Stimulated activated naive B cell treated with anti-CD40 and anti-IgM and Interleukin-4, amounts not matched to agents 10 μg/mL and 1 μg/mL and 100 μg/mL, for 72 hours (primary cell): ENCODE measurements at places on chromosomes 1 and 21.

DNA sequence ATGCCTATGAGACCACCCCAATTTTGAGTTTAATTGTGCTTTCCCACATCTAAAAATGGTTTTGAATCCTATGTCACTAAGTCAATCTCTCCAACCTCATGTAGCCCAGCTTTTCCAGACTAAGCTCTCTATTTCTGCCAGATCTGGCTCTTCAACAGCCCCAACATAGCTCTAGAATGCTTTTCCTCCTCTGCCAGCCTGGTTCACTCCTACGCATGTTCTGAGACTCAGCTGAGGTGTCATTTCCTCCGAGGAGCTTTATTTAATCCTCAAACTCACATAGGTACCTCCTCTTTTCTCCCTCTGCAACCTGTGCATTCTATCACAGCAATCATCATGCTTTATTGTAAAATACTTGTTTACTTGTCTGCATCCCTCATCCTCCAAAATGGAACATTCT lies 517.8 kb upstream of the BEND5 start:
- no peak overlapping the region for H3K4me3 ChIP-seq
- H3K27ac ChIP-seq, result no peak overlapping the region
- H3K4me1 ChIP-seq, result no peaks in the 10 kb centered on the region
- DNase-seq, result no peak
- no peaks in the 10 kb centered on the region for H3K27me3 ChIP-seq

GRCh38 chr1:74508449-74508848 lies 4.0 kb downstream of the LRRC53 start:
- H3K4me1 ChIP-seq, result no peaks in the 10 kb centered on the region
- no peak overlapping the region for H3K4me3 ChIP-seq
- no peak overlapping the region for H3K27ac ChIP-seq
- H3K36me3 ChIP-seq, result no peaks in the 10 kb centered on the region

DNA sequence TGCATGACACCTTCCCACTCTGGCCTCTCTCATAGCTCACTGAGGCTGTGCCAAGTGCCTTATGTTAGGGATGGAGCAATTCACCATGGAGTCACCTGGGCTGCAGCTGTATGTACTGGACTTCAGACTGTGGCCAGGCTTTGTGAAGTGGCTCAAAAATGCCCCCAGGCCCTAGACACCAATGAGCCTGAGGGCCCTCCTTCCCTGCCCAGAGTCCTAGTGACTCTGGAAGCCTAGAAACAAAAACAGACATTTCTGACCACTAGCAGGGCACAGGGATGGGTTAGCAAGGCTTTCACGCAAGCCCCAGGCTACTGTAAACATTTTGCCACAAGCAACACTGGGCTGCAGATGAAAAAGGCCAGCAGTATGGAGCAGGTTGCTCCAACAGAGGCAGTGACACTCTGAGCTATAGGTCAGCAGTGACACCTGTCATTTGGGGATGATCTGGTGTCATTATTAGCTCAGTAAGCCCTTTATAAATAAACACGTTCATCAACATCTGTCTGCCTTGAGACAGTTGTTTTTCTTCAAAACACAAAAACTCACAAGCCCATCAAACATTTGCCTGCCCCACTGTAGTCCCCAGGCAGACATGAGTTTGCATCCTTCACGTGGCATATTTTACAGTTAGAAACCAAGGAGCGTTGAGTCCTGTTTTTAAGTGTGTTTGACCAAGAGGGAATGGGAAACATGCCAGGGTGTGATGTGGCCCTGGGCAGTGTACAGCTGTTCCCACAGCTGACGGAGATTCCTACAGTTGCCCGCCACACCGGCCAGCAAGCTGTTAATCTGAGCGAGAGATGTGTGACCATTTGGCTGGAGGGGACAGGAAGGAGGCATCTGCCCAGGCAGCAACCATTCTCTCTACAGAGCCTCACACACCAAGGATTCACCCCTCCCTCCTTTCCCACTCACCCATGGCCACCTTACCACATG lies 66.8 kb downstream of the KCNN3 start:
- H3K4me1 ChIP-seq, result peaks cover 20% of the 10 kb centered on the region
- no peak overlapping the region for H3K27ac ChIP-seq
- H3K36me3 ChIP-seq, result peaks cover 4% of the 10 kb centered on the region
- H3K4me3 ChIP-seq, result no peak overlapping the region

GRCh38 chr1:76835203-76835602 lies 32.1 kb upstream of the ST6GALNAC5 start:
- H3K4me1 ChIP-seq, result no peaks in the 10 kb centered on the region
- no peaks in the 10 kb centered on the region for H3K27me3 ChIP-seq
- no peak overlapping the region for H3K4me3 ChIP-seq
- no peak overlapping the region for H3K27ac ChIP-seq

- peaks cover 13% of the 10 kb centered on the region for H3K4me1 ChIP-seq
- peaks cover 5% of the 10 kb centered on the region for H3K36me3 ChIP-seq
- no peaks in the 10 kb centered on the region for H3K27me3 ChIP-seq
- H3K27ac ChIP-seq, result peak overlapping the region; percentile 93
- no peak for DNase-seq
- peak overlapping the region; percentile 63 for H3K4me3 ChIP-seq
Measured at GRCh38 chr1:179129702-179130473, 48.0 kb downstream of the TOR3A start.

DNA sequence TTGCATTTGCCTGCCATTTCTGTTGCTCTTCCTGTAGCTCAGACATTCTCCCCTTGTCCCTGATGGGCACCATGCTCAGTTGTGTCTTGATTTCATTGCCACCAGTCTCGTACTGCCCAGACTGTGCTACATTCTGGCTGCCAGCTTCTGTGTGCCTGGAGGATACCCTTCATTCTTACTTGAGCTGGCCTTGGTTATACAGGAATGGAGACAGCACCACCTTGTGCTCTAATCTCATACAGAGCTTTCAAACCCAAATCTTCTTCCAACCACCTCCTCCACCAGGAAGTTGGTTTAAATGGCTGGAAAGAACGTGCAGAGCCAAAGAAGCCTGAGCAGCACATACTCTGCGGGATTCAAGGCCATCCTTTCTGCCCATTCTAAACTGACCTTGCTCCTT lies 165.3 kb downstream of the SLC35F3 start:
- H3K27me3 ChIP-seq, result peaks cover 24% of the 10 kb centered on the region
- no peak overlapping the region for H3K4me3 ChIP-seq
- H3K4me1 ChIP-seq, result no peaks in the 10 kb centered on the region
- no peak for DNase-seq
- H3K36me3 ChIP-seq, result no peaks in the 10 kb centered on the region

- H3K36me3 ChIP-seq, result peaks cover 2% of the 10 kb centered on the region
- H3K4me3 ChIP-seq, result no peak overlapping the region
- no peak for DNase-seq
- H3K27ac ChIP-seq, result no peak overlapping the region
- peaks cover 20% of the 10 kb centered on the region for H3K4me1 ChIP-seq
Measured at GRCh38 chr1:40627987-40628902, 37.2 kb downstream of the RIMS3 start.

DNA sequence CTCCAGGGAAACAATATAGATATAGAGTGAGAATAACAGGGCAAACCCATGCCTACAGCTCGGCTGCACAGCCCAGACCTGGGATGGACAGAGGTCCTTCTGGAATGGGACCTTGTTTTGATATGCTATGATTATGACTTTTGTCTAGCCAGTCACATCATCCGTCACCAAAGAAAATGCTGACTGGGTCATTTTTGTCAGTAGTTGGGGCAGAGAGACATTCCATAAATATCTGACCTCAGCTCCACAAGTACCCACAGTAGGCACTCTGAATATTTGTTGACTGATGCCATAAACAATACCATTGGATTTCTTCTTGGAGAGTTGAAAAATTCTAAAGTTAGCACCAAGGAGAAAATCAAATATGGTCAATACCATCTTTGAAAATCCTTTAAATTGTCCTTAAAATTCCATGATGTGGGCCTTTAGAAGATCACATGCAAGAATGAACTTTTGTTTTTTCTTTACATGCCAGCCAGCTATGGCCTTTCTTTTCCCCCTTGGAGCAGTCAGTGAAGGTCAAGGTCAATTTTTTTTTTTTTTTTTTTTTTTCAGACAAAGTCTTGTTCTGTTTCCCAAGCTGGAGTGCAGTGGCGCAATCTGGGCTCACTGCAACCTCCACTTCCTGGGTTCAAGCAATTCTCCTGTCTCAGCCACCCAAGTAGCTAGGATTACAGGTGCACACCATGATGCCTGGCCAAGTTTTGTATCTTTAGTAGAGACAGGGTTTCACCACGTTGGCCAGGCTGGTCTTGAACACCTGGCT lies 7.3 kb downstream of the TMCO4 start:
- no peak overlapping the region for H3K4me3 ChIP-seq
- H3K36me3 ChIP-seq, result peaks cover 36% of the 10 kb centered on the region
- no peaks in the 10 kb centered on the region for H3K27me3 ChIP-seq
- no peak for DNase-seq

GRCh38 chr1:231861541-231862481 lies 235.2 kb downstream of the DISC1 start:
- no peak overlapping the region for H3K27ac ChIP-seq
- H3K27me3 ChIP-seq, result no peaks in the 10 kb centered on the region
- no peak for DNase-seq
- H3K4me1 ChIP-seq, result peaks cover 3% of the 10 kb centered on the region

DNA sequence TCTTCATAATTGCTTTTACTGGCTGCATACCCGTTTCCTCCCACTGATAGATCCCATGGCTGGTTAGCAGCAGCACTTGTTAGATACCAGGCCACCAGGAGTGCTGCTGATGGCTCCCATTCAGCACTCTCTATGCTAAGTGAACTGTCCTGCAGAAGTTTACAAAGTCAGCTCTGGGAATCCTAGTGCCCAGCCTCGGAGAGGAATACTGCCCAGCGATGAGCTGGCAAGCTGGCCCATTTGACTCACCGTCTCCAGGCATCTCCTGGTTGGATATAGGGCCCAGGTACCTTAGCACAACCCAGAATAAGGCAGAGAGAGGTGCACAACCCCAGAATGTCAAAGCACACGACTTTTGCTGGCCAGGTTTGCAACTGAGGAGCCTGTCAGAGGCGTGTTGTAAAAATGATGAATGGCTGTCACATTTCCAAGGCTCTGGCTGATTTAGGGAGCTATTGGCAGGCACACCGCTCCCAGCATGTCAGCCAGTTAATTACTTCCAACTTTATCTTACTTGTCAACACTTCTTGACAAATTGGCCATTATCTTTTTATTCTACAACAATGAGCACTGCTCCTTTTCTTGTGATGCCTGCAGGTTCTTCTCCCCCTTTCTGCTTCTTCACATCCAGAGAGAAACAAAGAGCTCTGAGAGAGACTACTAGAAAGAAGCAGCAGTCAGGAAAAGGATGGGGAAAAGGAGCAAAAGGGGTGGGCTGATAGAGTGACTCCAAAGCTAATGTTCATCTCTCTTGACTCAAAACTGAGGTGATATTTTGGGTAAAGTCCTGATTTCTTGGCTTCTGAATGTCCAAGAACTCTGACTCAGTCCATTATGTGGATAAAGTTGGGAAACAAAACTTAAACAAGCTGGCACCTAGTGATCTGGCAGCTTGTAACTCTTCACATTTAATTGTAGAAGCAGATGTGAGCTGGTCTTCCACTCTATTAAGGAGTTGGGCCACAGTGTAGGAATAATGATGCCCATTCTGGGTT lies 10.8 kb upstream of the ANGPTL7 start:
- no peak for DNase-seq
- H3K4me3 ChIP-seq, result no peak overlapping the region
- no peak overlapping the region for H3K27ac ChIP-seq
- H3K36me3 ChIP-seq, result peaks cover 40% of the 10 kb centered on the region

GRCh38 chr1:159532922-159533321 lies 2.9 kb downstream of the OR10J5 start:
- no peaks in the 10 kb centered on the region for H3K27me3 ChIP-seq
- no peaks in the 10 kb centered on the region for H3K36me3 ChIP-seq
- DNase-seq, result no peak
- H3K27ac ChIP-seq, result no peak overlapping the region
- H3K4me3 ChIP-seq, result no peak overlapping the region
- no peaks in the 10 kb centered on the region for H3K4me1 ChIP-seq

DNA sequence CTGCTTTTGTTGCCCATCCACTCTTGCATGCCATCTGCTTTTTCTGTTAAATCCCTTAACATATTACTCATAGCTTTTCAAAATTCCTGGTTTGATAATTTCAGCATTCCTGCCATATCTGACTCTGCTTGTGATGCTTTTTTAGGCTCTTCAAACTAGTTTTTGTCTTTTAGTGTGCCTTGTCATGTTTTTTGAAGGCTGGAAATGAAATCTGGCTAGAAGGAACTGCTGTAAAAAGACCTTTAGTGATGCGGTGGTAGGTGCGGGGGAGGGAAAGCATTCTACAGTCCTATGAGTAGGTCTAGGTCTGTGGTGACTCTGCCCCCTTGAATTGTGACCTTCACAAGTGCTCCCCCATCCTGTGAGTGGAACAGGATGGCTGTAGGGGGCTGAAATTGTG lies 15.0 kb upstream of the S100B start:
- H3K27ac ChIP-seq, result no peak overlapping the region
- no peak overlapping the region for H3K4me3 ChIP-seq
- no peaks in the 10 kb centered on the region for H3K36me3 ChIP-seq

DNA sequence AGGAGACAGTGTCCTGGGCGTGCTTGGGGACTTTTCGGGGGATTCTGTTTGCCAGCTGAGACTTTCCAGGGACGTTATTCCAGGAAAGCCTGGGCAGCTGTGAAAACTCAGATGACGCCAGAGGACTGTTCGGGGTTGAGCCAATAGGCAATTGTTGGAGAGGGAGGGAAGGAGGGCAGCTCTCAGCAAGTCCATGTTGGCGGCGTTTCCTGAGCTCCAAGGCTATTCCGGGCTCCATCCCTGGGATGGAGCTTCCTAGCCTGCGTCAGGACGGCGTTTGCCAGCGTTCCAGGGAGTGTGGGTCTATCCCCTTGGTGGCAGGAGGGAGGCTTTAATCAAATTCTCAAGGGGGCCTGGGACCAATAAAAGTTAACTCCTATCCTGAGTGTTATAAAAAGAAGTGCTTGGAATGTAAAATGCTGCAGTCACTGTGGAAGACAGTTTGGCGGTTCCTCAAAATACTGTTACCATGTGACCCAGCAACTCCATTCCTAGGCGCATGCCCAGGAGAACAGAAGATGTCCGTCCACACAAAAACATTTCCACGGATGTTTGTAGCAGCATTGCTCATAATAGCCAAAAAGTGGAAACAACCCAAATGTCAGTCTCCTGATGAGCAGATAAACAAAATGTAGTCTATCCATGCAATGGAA lies 15.2 kb downstream of the SLC27A3 start:
- no peaks in the 10 kb centered on the region for H3K36me3 ChIP-seq
- peak overlapping the region; percentile 67 for H3K4me3 ChIP-seq
- no peaks in the 10 kb centered on the region for H3K27me3 ChIP-seq
- peaks cover 22% of the 10 kb centered on the region for H3K4me1 ChIP-seq

GRCh38 chr1:30778154-30778978 lies 20.8 kb upstream of the LAPTM5 start:
- H3K4me3 ChIP-seq, result no peak overlapping the region
- H3K27ac ChIP-seq, result peak overlapping the region; percentile 80
- no peaks in the 10 kb centered on the region for H3K27me3 ChIP-seq
- peaks cover 74% of the 10 kb centered on the region for H3K4me1 ChIP-seq
- H3K36me3 ChIP-seq, result no peaks in the 10 kb centered on the region

GRCh38 chr1:2588661-2589430 lies 2.3 kb downstream of the PRXL2B start:
- no peak for DNase-seq
- H3K27ac ChIP-seq, result no peak overlapping the region
- no peak overlapping the region for H3K4me3 ChIP-seq
- peaks cover 5% of the 10 kb centered on the region for H3K36me3 ChIP-seq
